ENCODE measurements at places on chromosomes 6 and 20.
A peak's percentile ranks its signal among the peaks of the same experiment; 100 is the strongest.

- DNase-seq = no peak
These were observed 335.6 kb downstream of the ZFAND3 start for GRCh38 chr6:38155144-38155543.

GRCh38 chr6:94095961-94096360, 676.6 kb upstream of the EPHA7 start:
- DNase-seq = no peak

- DNase-seq = no peak
These were observed 8.6 kb downstream of the CMTR1 start for GRCh38 chr6:37441651-37442050.

GRCh38 chr6:158046201-158047126, 64.8 kb downstream of the SYNJ2 start:
- no peak for DNase-seq

DNA sequence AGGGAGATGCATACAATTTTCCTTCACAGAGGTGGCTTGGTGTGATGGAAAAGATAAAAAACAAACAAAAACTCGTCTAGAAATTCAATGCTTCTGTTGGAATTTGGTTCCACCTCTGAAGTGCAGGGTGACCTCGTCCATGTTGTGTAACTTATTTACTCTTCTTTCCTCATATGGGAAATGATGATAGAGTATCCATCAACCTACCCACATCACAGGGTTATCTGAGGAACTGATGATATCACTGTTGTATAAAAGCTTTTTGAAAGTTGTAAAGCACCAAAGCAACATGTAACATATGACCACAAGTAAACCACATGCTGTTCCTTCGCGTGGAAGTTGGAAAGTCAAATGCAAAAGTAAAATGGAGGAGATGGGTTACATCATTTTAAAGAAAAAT, 212.0 kb upstream of the SGK1 start:
- DNase-seq = peak; percentile 65

GRCh38 chr20:54122189-54122588, 51.6 kb downstream of the CYP24A1 start:
- DNase-seq = peak; percentile 82

DNA sequence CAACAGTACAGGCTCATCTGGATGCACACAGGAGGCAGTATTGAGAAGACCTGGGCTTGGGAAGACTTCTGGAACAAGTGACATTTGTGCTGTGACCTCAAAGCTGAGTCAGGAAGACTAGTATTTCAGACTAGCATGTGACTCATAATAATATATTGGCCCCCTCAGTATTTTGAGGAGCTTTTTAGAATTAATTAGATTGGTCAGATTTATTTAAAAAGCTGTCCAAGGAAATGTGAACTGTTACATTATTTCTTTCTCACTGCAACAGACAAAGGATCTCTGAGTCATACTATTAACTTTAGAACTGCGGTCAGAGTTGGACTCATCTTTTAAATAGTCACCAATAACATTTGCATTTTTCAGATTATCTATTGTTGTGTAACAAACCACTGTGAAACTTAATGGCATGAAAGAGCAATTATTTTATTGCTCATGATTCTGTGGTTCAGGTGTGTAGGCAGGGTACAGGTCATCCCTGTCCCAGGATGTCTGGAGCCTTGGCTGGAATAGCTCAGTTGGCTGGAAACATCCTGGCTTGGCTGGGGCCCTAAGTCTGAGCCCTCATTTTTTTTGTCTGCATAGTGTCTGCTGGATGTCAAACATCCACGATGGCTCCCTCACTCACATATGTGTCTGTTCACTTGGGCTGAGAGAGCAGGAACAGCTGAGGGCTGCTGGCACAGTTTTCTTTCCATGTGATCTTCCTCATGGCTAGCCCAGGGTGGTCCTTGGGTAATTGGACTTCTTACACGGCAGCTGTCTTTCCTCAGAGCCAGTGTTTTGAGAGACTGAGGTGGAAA, 46.9 kb downstream of the MAP3K4 start:
- peak; percentile 96 for DNase-seq

- DNase-seq = no peak
These were observed 10.6 kb downstream of the KCNK17 start for GRCh38 chr6:39303425-39304153.

DNA sequence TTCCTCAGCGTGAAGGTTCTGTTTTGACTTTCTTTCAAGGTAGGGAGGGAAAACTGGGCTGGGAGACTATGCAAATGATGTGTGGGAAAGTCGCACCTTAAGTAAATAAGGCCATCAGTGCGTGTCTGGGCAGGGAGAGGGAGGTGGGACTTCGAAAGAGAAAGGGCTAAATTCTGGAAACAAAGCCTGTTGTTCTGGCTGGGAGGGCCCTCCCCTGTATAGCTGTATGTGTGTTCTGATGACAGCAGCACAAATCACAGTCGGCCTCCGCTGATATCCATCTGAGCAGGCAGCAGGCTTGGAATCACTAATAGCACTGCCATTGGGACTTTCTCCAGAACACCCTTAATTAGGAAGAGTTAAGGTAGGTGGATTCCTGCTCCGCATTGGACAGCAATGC, 19.2 kb downstream of the JAG1 start:
- peak; percentile 94 for DNase-seq

- peak; percentile 79 for DNase-seq
These were observed 43.4 kb downstream of the QKI start for GRCh38 chr6:163457637-163458561.

DNA sequence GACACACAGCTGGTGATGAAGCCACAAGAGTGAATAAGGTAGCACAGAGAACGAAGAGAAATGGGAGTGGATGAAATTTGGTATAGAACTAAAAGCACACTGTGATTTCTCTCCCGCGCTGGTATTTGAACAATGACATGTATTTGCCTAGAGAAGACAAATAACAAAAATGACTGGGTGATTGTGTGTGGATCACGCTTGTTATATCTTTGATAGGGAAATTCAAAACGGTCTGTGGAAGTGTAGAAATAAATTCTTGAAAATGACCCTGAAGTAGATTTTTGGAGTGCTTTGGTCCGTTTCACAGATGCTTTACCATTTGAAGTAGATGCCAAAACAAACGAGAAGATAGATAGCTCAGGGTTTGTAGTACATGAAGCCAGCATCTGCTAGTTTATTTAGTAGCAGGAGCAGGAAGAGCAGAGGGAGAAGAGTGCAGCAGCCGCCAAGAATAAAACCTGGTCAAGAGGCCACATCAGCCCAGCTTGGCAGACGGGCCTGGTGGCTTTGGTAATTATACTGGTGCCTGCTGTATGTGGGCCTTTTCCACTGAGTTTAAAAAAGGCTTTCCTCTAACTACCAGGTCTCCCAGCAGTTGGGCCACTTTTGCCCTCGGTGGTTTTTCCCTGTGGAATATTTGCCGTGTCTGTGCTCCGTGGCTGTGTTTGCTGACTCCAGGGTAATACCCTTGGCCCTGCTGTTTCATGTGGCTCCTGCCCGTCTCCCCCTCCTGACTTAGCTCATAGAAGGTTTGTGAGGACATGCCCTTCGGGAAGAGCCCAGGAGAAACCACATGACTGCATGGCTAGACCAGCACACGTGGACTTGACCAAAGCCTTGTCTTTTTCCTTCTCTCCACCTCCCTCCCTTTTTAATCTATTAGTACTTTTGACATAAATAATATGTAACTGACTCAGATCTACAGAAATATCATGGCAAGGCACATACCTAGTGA, 294.0 kb downstream of the SOX4 start:
- no peak for DNase-seq

DNA sequence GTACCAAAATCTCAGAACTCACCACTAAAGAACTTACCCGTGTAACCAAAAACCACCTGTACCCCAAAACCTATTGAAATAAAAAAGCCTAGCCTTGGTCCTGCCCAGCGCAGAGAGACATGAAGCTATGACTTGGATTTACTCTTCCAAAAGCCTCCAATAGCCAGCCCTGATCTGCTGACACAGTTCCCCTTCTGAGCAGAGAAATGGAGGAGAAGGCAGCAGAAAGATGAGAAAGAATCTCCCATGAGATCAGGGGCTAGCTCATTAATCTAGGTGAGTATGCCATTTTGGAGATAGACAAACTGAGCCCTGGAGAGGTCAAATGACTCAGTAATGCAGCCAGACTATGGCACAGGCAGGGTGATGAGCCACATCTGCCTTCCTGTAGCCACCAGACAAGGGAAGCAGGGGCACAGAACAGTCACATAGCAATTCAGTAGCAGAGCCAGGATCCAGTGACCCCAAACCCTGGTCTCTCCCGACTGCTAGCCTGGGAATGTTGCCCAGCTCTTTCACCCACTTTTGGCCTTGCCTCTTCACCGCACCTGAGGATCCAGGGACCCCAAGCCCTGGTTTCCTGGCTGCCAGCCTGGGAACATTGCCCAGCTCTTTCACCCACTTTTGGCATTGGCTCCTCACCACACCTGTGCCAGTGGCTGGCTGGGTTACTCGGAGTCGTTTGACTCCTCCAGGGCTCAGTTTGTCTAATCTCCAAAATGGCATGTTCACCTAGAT, 7.2 kb upstream of the SDCBP2 start:
- DNase-seq = no peak

DNA sequence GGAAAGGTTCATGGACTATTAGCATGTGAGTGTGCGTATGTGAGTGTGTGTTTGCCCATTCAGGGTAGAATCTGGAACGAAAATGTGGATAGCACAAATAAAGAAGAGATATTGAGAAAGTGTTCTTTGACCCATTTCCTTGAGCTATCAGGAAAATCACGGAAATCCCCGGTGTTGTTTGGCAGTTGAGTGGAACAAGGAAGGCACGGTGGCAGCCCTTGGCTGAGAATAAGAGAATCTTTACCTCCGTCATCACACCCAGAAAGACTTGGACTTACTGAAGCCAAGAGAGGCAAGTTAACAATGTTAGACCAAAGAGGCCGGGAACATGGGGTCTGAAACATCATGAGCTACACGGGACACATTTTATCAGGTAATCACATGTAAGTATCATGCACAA, 588.9 kb upstream of the BTBD3 start:
- no peak for DNase-seq

GRCh38 chr20:57386762-57387161, 4.4 kb upstream of the RBM38 start:
- DNase-seq = no peak

- DNase-seq = no peak
These were observed 24.8 kb upstream of the MLIP start for GRCh38 chr6:54086439-54086838.

DNA sequence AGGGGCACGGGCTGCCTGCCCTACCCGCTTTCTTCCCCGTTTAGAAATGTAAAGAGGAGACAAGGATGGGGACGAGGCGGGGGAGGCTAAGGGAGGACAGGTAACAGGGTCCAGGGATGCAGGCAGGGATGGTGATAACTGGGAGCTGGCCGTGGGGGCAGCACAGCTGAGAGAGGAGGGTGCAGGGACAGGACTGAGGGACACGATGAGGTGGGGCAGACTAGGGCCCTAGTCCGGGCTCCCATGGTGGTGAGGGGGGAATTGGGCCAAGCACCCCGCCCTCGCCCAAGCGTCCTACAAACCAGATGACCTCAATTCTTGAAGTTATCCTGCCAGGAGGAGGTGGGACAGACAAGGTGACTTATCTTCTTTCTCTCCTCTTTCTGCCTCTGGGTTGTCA, 44.4 kb upstream of the MDFI start:
- no peak for DNase-seq

DNA sequence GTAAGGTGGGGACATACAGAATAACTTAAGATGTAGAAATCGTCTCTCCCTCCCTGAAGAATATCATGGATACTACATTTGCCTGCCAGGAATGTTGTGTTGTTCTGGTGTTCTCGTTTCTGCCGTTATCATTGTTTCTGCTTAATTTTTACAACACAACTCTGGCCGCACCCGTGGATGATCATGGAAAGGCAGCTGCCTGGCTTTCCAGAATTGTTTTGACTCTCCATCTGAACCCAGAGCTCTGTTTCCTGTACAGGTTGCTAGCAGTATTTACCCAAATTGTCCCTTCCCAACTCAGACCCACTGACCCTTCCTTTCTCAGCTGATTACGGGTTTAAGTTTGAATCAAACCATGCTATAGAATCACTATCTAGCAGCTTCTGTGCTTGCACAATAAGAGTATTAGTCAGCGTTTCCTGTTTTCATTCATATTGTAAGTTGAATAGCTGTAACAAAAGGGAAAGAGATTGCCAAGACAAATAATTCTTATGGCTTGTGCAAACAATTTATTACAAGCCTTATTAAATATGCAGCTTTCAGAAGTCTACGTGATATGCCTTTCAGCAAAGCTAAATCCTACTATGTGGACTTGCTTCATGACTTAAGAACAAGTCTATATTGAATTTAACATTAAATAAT, 139.0 kb downstream of the MTHFD1L start:
- DNase-seq = peak; percentile 83

GRCh38 chr6:6626187-6626586, 37.7 kb downstream of the LY86 start:
- DNase-seq = no peak

DNA sequence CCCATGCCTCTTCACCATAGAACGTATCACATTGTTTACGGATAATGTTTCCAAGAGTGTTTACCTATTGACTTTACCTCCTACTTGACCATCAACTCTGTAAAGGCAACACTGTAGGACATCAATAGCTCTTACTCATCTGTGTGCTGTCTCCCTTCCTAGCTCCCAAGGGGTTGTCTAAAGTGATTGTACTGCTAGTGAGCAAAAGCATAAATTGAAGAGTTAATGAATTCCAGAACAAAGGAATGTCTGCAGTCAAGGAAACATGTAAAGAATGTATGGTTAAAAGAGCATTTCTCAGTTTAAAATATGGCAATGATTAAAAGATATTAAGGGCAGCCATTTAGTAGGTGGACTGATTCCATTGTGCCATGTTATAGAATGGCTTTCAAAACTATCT, 985.4 kb downstream of the TBC1D32 start:
- DNase-seq = no peak

DNA sequence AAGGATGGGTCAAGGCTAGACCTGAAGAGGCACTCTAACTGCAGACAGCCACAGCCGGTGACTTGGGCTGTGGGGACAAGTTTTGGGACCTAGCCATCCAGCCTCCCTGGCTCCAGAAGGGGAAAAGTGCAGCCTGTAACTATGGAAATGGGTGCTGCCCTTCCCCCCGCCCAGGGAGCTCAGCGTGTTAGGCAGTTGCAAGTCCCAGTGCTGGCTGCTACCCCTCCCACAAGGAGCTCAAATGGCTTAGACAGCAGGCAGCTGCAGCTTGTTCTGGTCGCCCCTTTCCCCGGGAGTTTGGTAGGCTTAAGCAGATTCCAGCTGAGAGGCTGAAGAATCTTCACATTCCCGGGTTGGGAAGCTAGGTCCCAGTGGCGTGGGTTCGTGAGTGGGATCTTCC, 162.6 kb downstream of the FAM83B start:
- DNase-seq = no peak

- DNase-seq = no peak
These were observed 4.3 kb downstream of the PPP1R11 start for GRCh38 chr6:30071081-30071818.

DNA sequence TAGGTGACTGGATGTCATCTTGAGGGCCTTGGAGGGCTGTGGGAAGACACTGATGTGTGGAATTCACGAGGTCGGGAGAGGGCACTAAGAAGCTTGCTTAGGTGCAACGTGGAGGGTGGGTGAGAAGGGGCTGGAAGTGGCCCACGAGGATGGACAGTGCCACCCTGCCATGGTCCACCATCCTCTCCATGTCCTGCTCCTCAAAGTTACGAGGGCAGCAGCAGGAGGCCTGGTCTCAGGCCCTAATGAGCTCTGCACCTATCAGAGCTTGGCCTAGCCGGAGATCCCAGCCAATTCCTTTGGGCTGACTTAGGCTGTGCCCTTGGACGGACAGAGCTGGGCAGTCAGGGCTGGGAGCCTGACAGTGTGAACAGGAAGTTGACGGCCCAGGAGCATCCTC, 27.8 kb upstream of the SCRT2 start:
- no peak for DNase-seq

- DNase-seq = peak; percentile 74
These were observed 11.0 kb upstream of the TCP11 start for GRCh38 chr6:35152067-35152707.

GRCh38 chr6:32882879-32883250, 28.9 kb downstream of the PSMB9 start:
- DNase-seq = peak; percentile 86

Measured in mammary epithelial cell (primary cell).